ENCODE measurements at places on chromosomes 11 and 22.

DNA sequence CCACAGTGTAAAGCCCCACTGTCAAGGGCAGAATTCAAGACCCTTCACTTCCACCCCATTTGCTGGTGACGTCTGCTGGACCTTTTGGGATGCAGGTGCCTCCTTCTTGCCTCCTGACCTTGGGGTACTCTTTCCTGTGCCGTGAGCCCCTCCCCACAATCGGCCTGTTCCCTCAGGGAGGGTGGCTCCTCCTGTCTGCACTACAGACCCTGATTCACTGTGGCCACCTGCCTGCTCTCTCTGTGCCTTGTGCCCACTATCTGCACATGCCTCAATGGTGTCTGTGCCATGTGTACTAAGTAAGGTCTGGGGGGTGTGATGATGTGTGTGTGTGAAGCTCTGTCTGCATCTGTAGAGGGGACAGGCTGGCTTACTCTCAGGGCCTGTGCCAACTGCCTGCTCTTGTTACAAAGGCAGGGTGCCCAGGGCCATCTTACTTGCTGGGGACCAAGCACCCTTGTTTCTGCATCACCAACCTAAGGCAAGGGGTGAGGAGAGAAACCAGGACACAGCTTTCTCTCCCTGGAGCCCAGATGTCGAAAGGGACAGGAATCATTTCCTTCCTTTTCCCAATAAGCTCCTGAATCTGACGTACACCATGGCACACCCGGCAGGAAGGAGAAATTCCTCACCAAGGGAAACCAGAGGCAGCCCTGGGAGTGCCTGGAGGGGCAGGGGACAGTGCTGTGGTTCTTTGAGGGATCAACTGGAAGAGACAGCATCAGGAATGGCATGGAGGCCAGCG is 3.7 kb downstream of the PPM1F start:
- DNase-seq = no peak

DNA sequence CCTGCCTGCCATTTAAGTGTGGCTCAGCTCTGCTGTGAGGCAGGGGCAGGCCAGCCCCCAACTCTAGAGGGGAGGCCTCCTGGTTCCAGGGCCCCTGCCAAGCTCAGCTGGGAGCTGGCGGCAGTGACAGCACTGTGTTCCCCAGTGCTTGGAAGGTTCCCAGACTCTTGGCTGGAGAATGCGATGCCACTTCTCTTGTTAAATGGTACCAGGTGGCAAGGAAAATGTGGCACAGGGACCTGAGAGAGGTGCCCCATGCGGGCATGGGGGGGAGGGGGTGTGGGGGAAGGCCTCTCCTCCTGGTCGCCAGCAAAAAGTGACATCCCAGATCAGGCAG is 8.4 kb upstream of the TNFRSF13C start:
- DNase-seq = no peak

DNA sequence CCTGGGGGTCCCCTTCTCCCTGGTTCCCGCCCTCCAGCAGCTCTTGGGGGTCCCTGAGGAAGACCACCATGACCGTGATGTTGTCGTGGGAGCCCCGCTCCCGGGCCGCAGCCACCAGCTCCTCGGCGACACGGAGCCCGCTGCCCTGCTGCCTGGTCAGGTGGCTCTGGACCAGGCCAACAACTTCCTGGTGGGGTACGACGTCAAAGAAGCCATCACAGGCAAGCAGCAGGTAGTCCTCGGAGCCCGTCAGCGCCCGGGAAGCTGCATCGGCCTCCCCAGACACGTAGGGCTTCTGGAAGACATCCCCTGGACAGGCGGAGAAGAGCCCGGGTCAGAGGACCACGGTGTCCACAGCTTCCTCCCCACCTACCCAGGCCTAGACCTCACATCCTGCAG is 29.5 kb downstream of the PPM1F start:
- DNase-seq = no peak

DNA sequence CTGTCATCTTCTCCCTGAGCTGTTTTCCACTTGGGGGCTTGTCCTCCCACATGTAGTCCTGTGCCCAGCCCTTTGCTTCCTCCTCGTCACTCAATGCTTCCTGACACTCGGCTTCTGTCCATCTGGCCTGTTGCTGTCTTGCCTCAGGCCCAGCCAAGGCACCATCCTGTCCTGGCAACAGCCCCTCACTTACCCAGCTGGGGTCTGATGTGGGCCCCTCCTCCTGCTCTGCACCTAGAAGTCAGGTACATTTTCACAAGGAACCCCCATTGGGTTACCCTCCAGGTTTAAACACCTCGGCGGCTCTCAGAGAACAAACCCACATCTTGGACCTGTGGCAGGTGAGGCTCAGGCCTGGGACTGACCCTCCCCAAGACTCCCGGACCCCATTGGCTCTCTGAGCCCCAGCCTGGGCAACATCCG is 784.8 kb downstream of the TBC1D22A start:
- DNase-seq = no peak
